IPS DF 19.7 (cell line): ENCODE measurements at places on chromosomes 5 and 9.

DNA sequence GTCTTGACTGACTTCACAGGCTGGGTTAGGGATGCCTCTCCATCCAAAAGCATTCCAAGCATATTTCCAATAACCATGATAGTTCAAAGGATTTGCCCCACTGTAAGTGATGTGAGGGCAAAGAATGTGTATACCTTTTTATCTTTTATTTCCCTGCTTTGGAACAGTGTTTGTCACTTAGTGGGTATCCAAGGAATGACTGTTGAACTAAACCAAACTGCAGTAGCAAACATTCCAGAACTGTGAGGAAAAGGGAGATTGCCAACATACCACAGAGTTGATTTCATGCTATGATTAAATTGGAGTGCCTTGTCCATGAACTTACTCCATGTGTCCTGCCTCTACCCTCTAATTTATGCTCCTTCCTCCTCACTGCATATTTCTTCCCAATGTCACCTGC lies 400.0 kb downstream of the KIAA0825 start:
- no peak for DNase-seq

GRCh38 chr9:81213456-81213855 lies 475.9 kb downstream of the TLE1 start:
- DNase-seq = no peak

DNA sequence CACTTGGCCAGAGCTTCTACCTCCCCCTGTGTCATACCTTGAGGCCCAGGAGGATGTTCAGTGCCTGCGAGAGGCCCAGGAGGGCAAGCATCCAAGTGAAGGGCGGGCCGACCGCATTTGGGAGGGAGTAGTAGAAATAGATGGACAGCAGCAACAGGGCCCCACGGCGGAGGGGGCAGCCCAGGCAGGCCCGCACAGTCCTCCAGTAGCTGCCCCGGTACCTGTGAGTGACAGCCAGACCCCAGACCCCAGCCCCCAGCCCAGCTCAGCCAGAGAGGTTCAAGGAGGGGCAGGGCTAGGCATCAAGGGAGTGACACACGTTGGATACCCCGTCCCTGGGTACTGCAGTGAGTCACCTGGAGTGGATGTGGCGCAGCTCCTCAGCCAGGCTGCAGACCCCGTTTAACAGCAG lies 1.4 kb downstream of the STING1 start:
- DNase-seq = no peak

- DNase-seq = no peak
Measured at GRCh38 chr5:37929791-37930190, 90.0 kb upstream of the GDNF start.

- DNase-seq = no peak
Measured at GRCh38 chr9:94174164-94174563, 84.9 kb upstream of the ZNF169 start.

GRCh38 chr5:155915601-155916000 lies 411.4 kb upstream of the SGCD start:
- no peak for DNase-seq

DNA sequence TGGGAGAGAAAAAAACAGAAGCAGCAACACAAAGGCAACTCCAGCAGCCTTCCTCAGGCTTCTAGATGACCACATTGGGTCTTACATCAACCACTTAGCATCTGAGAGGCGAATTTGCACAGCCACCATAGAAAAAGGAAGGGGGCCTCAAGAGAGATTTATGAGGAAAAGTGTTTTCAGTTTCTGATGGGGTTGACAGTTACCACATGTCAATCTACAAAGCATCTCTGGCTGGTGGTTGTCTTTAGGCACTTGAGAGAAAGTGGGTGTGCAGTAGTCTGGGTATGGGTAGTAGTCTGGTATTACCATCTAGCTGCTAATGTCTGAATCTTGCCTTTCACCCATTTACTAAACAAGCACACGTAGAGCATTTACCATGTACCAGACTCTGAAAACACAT lies 137.5 kb downstream of the BAAT start:
- no peak for DNase-seq
